ENCODE measurements at places on chromosomes 16 and 17. TPM values are rescaled to one million over a fixed set of nuclear protein-coding genes. Genes with fewer than 3 reads are reported as not detected.
A peak's percentile ranks its signal among the peaks of the same experiment; 100 is the strongest.

Gene SMPD3
- 0.41 TPM for total RNA-seq

- no peak for DNase-seq
Observed at GRCh38 chr16:16083421-16084156, 134.2 kb downstream of the ABCC1 start.

Gene PGAP6
- 55.4 TPM for total RNA-seq

- DNase-seq, result no peak
Observed at GRCh38 chr17:59620518-59621259, 994 bp downstream of the CLTC start.

- DNase-seq, result no peak
Observed at GRCh38 chr17:34841467-34841866, 119.8 kb downstream of the CCT6B start.

DNA sequence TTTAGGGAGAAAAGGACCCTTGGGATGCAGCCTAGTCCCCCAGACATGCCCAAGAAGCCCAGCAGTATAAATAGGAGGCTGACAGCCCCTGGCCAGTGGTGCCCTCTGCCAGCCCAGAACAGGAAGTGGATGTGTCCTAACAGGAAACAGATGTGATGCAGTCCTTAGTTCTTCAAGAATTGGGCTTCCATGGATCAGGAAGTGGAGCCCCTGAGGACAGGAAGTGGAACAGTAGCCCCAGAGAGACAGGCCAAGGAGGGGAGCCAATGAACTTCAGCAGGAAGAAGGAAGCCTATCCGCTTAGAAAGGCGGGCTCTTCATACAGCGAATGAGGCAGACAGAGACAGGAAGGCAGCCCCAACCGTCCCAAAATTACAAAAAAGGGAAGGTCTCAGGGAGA is 7.2 kb downstream of the CTF1 start:
- no peak for DNase-seq

GRCh38 chr17:75105126-75106080 is 4.4 kb upstream of the ARMC7 start:
- no peak for DNase-seq

DNA sequence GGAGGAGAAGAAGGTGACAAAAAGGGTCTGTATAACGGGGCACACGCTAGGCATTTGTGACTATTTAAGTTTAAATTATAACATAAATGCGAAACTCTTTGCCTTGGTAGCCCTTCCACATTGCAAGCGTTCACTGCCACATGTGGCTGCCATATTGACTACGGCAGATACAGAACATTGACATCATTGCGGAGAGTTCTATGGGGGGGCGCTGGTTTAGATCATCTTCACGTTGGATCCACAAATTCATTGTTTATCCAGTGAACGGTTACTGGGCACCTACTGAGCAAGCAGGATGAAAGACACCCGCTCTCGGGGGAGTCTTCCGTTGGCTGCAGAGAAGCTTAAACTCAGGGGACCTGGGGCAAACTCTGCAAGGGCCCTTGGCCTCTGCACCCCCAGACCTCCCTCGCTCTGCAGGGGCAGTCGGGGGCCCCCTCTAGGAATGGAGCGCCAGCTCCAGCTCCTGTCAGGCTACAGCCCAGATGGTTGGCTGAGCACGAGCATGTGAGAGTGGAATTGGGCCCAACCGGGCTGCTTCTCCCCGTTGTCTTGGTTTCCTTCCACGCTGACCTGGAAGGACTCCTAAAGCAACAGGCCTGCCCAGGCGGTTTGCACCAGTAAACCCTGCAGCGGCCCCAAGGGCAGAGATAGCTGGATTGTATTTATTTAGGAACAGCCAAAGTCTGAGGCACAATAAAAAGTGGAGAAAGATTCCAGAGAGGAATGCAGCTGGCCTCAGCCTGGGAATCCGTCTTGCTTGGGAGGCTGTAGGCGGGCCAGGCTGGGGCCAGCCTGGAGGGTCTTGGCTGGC is 172.2 kb downstream of the SEC14L1 start:
- peak; percentile 47 for DNase-seq

DNA sequence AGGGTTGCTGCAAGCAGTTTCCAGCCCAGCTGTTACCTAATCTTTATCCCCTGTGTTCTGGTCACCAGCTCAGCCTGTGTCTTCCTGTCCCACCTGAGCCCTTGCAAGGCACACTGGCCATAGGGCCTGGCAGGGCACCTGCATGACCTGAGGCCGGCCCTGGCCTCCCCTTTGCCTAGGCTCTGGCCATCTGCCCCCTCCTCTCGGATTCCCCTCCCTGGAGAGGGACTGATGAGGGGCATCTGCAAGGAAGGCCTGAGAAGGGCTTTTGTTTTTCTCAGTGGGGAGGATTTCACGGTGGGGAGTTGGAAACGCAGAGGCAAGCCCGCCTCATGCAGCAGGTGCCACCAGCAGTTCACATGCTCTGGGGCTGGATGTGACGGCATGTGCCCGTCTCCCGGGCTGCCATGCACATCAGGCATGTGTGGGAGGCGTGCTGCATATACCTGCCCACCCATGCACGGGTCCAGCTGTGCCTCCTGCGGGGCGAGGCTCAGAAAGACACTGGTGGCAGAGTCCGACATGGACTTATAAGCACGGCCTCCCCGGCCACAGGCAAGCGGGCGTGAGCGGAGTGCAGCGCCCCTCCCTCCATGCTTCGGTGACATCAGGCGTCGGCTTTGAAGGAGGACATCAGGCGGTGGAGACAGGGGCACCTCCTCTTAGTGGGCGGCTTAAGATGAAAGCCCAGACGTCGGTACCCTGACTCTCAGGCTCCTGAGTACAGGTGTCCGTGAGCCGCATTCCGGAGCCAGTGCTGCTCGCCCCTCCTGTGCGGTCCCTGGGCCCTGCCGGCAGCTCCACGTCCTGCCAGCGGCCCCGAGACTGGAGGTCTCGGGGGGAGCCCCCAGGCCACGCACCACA is 16.5 kb downstream of the ASPSCR1 start:
- no peak for DNase-seq

DNA sequence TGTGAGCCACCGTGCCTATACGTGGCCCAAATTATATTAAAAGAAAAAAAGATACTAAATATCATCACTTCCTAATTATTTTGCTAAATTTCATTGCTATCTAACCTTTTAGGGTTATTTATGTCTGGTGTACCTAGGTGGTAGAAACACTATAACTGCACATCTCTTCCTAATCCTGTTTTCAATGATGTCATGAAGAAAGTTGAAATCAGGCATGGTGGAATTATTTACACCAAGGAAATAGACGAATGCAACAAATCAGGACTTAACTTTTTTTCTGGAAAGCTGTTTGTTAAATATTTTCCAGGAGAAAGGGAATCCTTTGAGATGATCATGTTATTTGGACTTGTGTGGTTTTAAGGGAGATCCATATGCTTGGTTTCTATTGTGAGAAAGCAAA is 39.2 kb upstream of the SKAP1 start:
- no peak for DNase-seq

GRCh38 chr17:80220736-80221215 is 549 bp downstream of the SLC26A11 start:
- no peak for DNase-seq

Gene ST6GALNAC1
- total RNA-seq, result 1.3 TPM

Measured in thoracic aorta (tissue), 2 donors.